ENCODE measurements at places on chromosomes 12 and 14.

- no peak overlapping the region for H3K4me3 ChIP-seq
- DNase-seq = no peak
- peaks cover 40% of the 10 kb centered on the region for H3K36me3 ChIP-seq
- no peaks in the 10 kb centered on the region for H3K27me3 ChIP-seq
- H3K27ac ChIP-seq = peak overlapping the region; percentile 72
- H3K4me1 ChIP-seq = peaks cover 9% of the 10 kb centered on the region
These were observed 30.1 kb downstream of the NRDE2 start for GRCh38 chr14:90301668-90302090.

DNA sequence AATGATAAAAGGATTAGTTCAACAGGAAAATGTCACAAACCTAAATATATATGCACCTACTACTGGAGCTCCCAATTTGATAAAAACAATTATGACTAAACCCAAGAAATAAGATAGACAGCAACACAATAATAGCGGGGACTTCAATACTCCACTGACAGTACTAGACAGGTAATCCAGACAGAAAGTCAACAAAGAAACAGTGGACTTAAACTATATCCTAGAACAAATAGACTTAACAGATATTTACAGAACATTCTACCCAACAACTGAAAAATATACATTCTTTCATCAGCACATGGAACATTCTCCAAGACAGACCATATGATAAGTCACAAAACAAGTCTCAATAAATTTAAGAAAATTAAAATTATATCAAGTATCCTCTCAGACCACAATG lies 28.0 kb upstream of the LGR5 start:
- H3K27me3 ChIP-seq = peaks cover 37% of the 10 kb centered on the region
- H3K27ac ChIP-seq = no peak overlapping the region
- no peaks in the 10 kb centered on the region for H3K4me1 ChIP-seq
- no peak overlapping the region for H3K4me3 ChIP-seq
- no peaks in the 10 kb centered on the region for H3K36me3 ChIP-seq
- no peak for DNase-seq

GRCh38 chr14:103423050-103423461 lies 37.8 kb downstream of the MARK3 start:
- no peaks in the 10 kb centered on the region for H3K27me3 ChIP-seq
- DNase-seq = no peak
- no peak overlapping the region for H3K4me3 ChIP-seq
- H3K27ac ChIP-seq = no peak overlapping the region
- H3K4me1 ChIP-seq = peaks cover 42% of the 10 kb centered on the region

- H3K36me3 ChIP-seq = peaks cover 7% of the 10 kb centered on the region
- peaks cover 24% of the 10 kb centered on the region for H3K4me1 ChIP-seq
- H3K27me3 ChIP-seq = no peaks in the 10 kb centered on the region
- H3K27ac ChIP-seq = peak overlapping the region; percentile 81
These were observed 15.8 kb upstream of the ANKRD9 start for GRCh38 chr14:102525219-102525928.

DNA sequence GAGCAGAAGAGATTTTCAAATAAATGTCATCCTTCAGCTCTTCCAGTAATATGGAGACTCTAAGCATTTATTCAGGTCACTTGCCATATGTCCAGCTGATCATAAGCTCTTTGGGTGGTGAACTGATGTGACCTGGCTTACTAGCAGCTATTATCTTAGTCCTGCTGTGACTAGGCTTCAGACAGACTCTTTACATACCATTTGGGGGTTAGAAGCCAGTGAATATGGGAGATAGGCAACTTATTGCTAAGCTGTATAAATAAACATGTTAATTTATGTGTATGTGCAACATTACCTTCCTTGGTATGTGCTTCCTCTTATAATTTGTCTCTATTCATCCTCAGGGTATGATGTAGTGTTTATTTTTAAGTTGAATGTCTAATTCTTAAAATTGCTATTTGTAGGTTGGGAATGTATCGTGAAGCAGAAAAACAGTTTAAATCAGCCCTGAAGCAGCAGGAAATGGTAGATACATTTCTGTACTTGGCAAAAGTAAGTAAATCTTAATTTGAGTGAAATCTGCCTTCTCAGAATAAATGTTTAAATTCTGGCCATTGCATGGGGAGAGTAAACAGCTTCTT lies 32.4 kb downstream of the TTC8 start:
- H3K36me3 ChIP-seq = peaks cover 2% of the 10 kb centered on the region
- DNase-seq = no peak
- no peaks in the 10 kb centered on the region for H3K4me1 ChIP-seq
- H3K27ac ChIP-seq = no peak overlapping the region

- no peaks in the 10 kb centered on the region for H3K27me3 ChIP-seq
- no peaks in the 10 kb centered on the region for H3K4me1 ChIP-seq
- no peak for DNase-seq
- no peaks in the 10 kb centered on the region for H3K36me3 ChIP-seq
These were observed 11.2 kb downstream of the MOK start for GRCh38 chr14:102293781-102294180.

GRCh38 chr12:58288190-58288589 lies 346.8 kb downstream of the ATP23 start:
- no peak overlapping the region for H3K27ac ChIP-seq
- no peak overlapping the region for H3K4me3 ChIP-seq
- peaks cover 13% of the 10 kb centered on the region for H3K27me3 ChIP-seq
- DNase-seq = no peak

GRCh38 chr12:121036810-121037326 lies 2.2 kb downstream of the OASL start:
- H3K27ac ChIP-seq = peak overlapping the region; percentile 98
- H3K4me1 ChIP-seq = peaks cover 60% of the 10 kb centered on the region
- H3K4me3 ChIP-seq = peak overlapping the region; percentile 94
- DNase-seq = peak; percentile 46

DNA sequence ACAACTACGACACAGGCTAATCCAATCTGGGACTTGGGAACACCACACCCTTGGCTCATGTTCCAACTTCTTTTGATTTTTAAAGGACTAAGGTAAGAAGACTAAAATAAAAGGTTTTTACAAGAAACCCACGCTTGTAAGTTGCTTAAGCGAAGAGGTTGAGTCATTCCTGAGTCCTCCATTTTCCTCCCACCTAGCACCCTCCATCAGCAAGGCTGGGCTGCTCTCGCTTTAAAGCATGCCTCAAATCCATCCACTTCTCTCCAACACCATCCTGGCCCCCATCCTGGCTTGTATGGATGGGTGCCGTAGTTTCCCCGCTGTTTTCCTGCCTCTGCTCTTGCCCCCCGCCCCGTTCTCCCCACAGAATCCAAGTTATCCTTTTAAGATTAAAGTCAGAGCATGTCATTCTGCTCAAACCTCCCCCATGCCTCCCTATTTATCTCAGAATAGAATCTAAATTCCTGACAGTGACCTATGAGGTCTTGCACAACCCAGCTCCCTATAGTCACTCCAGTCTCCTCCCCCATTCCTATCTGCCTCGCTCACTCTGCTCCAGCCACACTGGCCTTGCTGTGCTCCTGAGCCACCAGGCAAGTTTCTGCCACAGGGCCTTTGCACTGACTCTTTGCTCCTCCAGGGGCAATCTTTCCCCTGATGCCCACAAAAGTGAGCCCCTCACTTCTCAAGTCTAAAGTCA lies 34.5 kb downstream of the SCARB1 start:
- H3K36me3 ChIP-seq = peaks cover 4% of the 10 kb centered on the region
- no peaks in the 10 kb centered on the region for H3K27me3 ChIP-seq
- no peak overlapping the region for H3K4me3 ChIP-seq
- H3K4me1 ChIP-seq = no peaks in the 10 kb centered on the region

DNA sequence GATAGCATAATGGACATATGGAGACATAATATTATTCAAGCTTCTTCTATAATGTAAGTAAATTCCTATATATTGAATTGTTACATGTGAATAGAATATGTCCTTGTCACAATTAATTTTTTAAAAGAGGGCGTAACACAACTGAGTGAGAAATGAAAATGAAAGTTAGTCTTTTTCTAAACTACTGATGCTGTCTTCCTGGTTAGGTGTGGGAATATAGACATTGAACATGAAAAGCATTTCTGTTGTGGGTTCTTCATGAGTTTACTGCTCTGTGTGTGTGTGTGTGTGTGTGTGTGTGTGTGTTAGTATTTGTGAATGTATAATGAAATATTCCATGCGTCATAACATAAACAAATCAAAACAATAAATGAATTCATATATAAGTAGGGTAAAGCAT lies 40.5 kb upstream of the RTL1 start:
- no peaks in the 10 kb centered on the region for H3K4me1 ChIP-seq
- peaks cover 51% of the 10 kb centered on the region for H3K27me3 ChIP-seq
- no peak overlapping the region for H3K4me3 ChIP-seq
- H3K36me3 ChIP-seq = no peaks in the 10 kb centered on the region
- DNase-seq = no peak

DNA sequence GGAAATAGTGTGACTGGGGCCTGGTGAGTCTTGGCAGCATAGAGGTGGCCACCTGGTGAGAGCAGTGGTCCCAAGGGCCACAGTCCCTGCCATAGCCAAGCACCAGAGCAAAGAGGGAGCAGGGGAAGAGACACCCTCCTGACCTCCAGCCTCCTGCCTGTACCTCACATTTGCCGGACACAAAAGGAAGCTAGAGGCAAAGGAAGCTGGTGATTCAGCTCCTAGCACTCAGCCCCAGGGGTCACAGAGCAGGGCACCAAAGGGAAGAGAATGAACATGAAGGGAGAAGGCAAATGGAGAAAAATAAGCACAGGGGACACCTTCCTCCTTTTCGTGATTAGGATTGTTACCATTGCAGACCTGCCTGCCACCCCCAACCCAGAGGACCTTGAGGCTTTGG lies 216.8 kb downstream of the ZFP36L1 start:
- H3K4me1 ChIP-seq = peaks cover 4% of the 10 kb centered on the region
- H3K4me3 ChIP-seq = no peak overlapping the region
- no peaks in the 10 kb centered on the region for H3K27me3 ChIP-seq
- no peak for DNase-seq
- H3K36me3 ChIP-seq = no peaks in the 10 kb centered on the region

- H3K27me3 ChIP-seq = peaks cover 54% of the 10 kb centered on the region
- H3K4me1 ChIP-seq = no peaks in the 10 kb centered on the region
- no peak overlapping the region for H3K27ac ChIP-seq
- peaks cover 3% of the 10 kb centered on the region for H3K36me3 ChIP-seq
- no peak overlapping the region for H3K4me3 ChIP-seq
- DNase-seq = no peak
These were observed 128.5 kb downstream of the PHETA1 start for GRCh38 chr12:111240374-111240773.

DNA sequence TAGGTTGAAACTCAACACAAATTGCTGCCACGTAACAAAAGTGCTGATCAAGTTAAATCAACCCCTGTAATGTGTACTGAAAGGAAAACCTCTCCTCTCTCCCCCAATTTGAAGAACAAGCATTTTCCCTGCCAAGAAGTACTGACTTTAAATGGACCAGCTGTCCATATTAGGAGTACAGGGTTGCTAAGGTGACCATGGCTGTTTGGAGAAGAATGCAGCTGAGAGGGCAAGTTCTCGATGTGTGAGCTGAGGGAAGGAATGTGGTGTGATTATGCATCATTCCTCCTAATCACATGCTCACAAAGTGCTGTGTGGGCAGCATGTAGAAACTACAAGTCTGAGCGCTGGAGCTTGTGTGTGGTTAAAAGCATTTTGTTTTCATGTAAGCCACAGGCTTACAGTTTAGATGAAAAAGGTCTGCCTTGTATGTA lies 50.9 kb upstream of the CCT2 start:
- H3K4me1 ChIP-seq = peaks cover 33% of the 10 kb centered on the region
- H3K36me3 ChIP-seq = peaks cover 15% of the 10 kb centered on the region
- H3K27ac ChIP-seq = no peak overlapping the region
- H3K4me3 ChIP-seq = no peak overlapping the region

GRCh38 chr14:68891851-68892660 lies 87.0 kb downstream of the ACTN1 start:
- no peak overlapping the region for H3K27ac ChIP-seq
- peaks cover 2% of the 10 kb centered on the region for H3K36me3 ChIP-seq
- no peak for DNase-seq

- H3K27ac ChIP-seq = no peak overlapping the region
- H3K4me1 ChIP-seq = peaks cover 13% of the 10 kb centered on the region
- no peaks in the 10 kb centered on the region for H3K27me3 ChIP-seq
- no peak for DNase-seq
These were observed 84.6 kb downstream of the VCPKMT start for GRCh38 chr14:50031602-50032313.

- DNase-seq = no peak
- peaks cover 47% of the 10 kb centered on the region for H3K4me1 ChIP-seq
These were observed 149.6 kb downstream of the MED13L start for GRCh38 chr12:116127859-116128258.

GRCh38 chr14:53942970-53943750 lies 13.5 kb downstream of the BMP4 start:
- no peaks in the 10 kb centered on the region for H3K4me1 ChIP-seq
- no peak for DNase-seq
- H3K27me3 ChIP-seq = peaks cover 18% of the 10 kb centered on the region
- H3K4me3 ChIP-seq = no peak overlapping the region

- no peak for DNase-seq
- H3K36me3 ChIP-seq = no peaks in the 10 kb centered on the region
- no peaks in the 10 kb centered on the region for H3K4me1 ChIP-seq
These were observed 128.6 kb upstream of the PLEKHG7 start for GRCh38 chr12:92574051-92574783.

DNA sequence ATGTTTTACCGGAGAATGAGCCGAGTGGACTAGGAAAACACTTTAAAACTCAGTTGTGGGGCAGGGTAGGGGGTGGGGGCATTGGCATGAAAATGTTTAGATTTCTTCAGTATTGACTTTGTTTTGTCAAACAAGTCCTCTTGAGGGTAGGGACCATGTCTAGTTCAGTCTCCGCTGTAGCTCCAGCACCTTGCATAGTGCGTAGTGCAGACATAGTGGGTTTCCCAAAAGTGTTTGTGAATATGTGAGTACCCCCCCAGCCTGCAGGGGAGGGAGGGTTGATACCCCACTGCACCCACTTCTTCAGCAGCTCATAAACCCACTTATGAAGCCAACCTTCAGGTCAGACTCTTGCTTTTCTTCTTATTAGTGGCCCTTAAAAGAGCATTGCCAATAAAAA lies 71.4 kb downstream of the TTC9 start:
- no peak for DNase-seq
- no peaks in the 10 kb centered on the region for H3K4me1 ChIP-seq
- H3K4me3 ChIP-seq = no peak overlapping the region
- H3K27me3 ChIP-seq = peaks cover 11% of the 10 kb centered on the region

- H3K27me3 ChIP-seq = no peaks in the 10 kb centered on the region
- no peaks in the 10 kb centered on the region for H3K4me1 ChIP-seq
- no peak overlapping the region for H3K27ac ChIP-seq
- DNase-seq = no peak
These were observed 125.0 kb downstream of the RAD51B start for GRCh38 chr14:67944605-67945004.

Measured in central memory CD8-positive, alpha-beta T cell (primary cell).